Jurkat, Clone E6-1 (cell line): ENCODE measurements at places on chromosomes 7 and 10.

GRCh38 chr7:28478656-28479055 is 66.3 kb downstream of the CREB5 start:
- no peak for DNase-seq

DNA sequence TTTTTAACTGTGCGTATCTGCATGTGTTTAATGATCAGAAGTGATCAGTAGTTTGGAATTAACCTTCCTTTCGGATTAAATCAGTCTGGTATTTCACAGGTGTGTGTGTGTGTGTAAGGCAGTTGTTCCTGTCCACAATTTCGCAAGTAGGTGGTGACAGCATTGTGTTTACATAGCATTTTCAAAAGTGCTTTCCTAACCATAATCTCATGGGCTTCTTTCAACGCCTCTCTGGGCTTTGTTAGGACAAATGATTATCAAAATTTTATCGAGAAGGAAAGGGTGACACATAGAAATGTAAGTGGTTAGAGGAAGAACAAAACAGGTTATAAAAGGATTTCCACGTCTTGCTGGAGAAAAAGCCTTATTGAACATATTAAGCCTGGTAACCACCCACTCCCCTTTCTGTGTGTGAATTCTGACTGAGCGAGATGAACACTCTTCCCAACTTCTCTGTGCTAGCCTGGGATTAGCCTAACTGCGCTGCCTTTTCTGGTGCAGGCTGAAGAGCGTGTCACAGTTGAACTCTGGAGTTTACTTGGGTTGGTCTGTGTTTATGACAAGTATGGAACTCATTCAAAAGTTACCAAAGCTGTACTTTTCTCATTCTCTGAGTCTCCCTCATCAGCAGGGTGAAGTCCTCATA is 292.3 kb upstream of the PITRM1 start:
- DNase-seq: no peak

DNA sequence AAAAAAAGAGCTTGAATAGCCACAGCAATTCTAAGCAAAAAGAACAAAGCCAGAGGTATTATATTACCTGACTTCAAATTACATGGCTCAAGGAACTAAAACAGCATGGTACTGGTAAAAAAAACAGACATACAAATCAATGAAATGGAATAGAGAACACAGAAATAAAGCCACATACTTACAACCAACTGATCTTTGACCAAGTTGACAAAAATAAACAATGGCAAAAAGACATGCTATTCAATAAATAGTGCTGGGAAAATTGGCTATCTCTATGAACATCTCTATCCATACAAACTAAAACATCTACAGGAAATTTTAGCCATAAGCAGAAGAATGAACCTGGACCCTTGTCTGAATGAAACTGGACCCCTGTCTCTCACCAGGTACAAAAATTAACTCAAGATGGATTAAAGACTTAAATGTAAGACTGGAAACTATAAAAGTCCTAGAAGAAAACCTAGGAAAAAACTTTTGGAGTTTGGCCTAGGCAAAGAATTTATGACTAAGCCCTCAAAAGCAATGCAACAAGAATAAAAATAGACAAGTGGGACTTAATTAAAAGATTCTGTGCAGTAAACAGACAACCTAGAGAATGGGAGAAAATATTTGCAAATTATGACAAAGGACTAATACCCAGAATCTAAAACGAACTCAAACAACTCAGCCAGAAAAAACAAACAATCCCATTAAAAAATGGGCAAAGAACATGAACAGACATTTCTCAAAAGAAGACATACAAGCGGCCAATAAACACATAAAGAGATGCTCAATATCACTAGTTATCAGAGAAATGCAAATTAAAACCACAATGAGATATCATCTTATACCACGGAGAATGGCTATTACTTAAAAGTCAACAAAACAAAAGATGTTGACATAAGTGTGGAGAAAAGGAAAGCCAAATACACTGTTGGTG is 72.8 kb upstream of the DDC start:
- no peak for DNase-seq

GRCh38 chr7:7883394-7883793 is 85.2 kb upstream of the GLCCI1 start:
- DNase-seq: no peak

DNA sequence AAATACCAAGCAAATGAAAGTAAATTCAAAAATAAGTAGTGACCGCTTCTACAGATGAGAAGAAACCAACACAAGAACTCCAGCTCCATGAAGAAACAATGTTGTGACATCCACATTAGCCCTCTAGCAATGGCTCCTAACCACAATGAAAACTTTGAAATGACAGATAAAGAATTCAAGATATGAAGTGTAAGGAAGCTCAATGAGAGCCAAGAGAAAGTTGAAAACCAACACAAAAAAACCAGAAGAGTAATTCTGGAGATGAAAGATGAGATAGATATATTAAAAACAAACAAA is 68.2 kb upstream of the DDC start:
- DNase-seq: no peak

GRCh38 chr7:28980451-28981160 is 22.5 kb upstream of the TRIL start:
- no peak for DNase-seq

GRCh38 chr7:128867241-128867640 is 4.6 kb downstream of the ATP6V1F start:
- DNase-seq: no peak
